ENCODE measurements at places on chromosomes 13 and 19. TPM values are rescaled to one million over a fixed set of nuclear protein-coding genes. Genes with fewer than 3 reads are reported as not detected.

DNA sequence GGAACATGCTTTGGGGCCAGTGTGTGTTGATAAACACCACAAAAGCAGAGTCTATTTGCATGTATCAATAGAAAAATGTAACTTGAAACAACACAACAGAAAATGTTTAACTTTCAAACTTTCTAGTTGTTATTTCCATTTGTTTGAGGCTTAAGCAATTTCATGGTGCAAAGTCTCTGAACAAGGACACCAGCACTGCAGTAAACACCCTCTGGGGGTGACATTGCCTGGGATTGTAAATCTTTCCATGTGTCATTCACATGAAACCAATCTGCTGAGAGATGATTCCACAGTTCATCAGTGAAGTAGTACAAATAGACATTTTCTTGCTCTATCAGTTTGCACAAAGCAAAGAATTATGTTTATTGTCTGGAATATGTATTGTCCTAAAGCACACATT lies 124.5 kb downstream of the ITGBL1 start:
- no peak for DNase-seq

DNA sequence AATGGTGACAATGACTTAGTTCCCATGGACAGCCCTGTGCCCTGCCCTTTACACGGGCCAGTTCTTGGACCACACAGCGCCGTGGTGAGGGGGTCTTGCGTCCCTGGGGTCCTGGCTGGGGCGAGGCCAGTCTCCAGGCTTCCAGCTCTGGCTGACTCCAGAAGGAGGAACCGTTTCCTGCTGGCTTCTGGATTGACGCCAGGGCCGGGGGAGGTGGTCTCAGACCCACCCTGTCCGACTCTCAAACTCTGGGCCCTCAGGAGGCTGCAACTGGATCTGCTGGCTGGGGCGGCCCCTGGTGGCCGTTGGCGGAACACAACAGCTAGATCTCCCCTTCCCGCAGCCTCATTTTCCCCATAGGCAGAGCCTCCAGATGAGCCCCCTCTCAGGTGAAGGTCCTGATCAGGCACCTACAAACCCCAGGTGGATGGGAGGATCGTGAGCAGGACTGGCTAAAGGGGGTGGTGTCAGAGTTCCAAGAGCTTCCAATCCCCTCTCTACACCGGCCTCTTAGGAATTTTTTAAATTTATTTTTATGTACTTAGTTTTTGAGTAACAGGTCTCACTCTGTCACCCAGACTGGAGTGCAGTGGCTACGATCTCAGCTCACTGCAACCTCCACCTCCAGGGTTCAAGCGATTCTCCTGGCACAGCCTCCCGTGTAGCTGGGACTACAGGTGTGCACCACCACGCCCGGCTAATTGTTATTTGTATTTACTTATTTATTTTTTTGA lies 8.0 kb downstream of the CCDC194 start:
- peak; percentile 30 for DNase-seq

DNA sequence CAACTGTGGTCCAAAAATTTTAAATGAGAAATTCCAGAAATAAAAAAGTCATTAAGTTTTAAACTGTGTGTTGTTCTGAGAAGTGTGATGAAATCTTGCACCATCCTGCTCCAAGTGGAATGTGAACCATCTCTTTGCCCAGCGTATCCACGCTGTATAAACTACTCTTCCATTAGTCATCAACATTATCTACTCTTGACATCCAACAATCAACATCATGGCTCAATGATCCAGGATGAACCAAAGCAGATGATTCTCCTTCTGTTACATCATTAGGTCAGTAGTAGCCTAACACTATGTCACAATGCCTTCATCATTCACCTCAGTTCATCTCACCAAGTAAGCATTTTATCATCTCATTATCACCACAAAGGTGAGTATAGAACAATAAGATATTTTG lies 55.3 kb downstream of the SUCLA2 start:
- DNase-seq: peak; percentile 76

DNA sequence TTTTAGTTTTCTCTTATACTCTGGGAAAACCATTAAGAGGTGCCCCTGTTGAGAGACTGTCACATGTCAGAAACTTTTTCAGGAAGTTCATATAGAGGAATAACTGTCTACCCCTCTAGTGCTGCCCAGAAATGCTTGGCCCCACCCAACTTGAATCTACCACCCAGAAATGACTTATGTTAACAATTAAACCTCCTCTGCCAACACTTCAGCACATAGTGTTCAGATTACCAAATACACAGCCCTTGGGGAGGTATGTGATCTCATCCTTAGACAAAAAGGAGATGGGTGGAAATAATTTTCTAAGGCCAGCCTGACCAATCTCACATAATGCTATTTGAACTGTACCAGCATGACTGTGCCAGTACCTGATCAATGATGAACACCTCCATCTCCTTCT lies 35.6 kb downstream of the CCDC169 start:
- DNase-seq: no peak

DNA sequence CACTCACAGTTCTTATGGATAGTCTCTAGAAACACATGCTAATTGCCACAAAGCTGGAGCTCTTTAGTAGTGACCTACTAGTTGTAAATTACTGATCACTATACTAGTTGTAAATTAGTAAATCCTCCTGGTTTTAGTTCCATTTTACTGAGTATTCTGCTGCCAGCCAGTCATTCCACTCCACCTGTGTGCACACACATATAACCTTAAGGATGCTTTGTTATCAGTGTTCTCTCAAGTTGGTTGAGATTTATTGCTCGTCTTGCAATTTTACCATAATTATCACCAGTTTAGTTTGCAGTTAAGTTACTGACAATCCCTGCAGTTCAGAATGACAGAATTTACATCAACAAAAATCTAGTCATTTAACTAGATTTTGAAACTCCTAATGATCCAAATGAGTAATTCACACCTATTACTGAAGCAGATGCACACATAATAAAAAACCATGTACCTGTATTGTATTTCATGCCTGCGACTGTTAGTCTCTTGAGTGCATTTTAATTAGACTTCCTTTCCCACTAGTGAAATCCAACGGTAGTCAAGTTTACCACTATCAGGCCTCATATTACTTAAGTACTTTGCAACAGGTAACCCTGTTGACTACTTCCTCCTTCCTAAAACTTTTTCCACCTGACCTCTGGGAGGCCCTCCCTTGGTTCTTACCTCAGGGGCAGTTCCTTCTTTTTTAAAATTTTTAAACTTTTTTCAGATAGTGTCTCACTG lies 7.6 kb downstream of the TPT1 start:
- no peak for DNase-seq

DNA sequence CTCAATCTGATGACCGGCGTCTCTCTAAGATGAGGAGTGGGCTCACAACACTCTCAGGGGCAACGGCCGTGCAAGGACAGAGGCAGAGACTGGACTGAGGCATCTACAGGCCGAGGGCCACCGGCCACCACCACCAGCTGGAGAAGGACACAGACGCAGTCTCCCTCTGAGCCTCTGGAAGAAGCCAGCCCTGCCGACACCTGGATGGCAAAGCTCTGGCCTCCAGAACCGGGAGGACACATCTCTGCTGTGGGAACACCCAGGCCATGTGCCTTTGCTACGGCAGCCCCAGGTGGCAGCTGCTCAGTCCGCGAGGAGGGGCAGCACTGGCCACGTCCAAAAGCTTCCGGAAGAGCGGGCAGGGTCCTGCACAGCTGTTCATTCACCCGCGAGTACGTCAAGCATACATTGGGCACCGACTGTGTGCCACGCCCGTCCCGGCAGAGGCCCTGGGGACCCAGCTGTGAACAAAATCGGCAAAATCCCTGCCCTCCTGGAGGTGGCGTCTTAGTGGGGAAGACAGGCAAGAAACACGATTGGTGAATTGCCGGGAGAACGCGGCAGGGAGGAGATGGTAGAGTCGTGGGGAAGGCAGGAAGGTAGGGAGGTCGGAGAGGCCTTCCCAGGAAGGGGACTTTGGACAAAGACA lies 17.1 kb downstream of the C2CD4C start:
- DNase-seq: no peak

DNA sequence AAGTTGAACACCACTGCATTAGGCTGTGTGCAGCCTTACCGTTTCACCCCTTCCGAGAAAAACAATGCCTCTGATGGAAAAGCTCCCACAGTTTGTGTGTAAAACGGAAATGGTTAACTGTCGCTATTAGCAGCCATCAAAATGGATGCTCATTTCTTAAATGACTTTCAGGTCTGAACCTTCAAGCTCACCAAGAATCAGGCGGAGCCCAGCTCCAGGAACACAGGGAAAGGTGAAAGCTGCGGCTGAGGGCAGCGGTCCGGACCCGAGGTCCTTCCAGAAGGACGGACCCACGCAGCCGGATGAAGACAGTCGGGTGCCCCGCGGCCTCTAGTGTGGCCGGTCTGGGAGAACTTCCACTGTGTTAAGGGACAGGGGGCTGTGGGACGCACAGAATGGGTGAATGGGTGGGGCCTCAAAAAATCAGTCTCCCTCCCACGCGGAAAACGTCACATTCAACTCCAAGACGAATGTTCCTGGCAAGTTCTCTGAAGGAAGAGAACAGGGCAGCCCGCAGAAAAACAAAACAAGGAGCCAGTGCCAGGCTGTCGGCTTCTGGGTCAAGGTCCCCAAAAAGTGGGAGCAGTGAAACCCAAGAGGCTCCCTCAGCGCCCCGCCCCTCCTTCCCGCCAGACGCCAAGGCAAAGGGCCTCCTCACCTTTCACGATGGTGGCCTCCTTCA lies 4.9 kb downstream of the IRS2 start:
- no peak for DNase-seq

DNA sequence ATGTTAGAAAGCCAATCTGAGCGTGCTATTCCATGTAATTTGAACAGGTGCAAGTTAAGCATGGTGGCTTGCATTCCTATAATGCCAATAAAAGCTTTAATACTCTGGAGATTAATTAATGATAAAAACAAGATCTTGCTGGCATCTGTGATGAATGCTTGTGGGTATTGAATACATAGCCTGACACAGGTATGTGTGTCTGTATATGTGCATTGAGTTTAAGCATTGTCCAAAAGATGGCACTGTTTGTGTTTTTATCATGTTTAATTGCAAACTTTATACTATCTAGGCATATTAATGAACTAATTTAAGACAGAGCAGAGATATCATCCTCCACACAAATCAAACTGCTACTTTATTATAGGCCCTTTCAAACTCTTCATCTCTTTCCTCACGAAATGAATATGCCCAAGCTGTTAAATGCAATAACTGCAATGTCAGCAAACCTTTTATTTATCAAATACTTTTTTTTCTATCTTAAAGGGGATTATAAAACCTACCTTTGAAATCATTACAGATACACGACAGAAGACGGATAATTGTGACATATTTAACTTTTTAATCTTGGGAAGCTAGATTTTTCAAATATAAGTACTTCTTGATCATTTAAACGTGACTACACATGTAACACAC lies 86.5 kb downstream of the TNFSF11 start:
- peak; percentile 27 for DNase-seq

GRCh38 chr19:34274284-34274826 lies 20.0 kb downstream of the GARRE1 start:
- peak; percentile 26 for DNase-seq

GRCh38 chr13:112601371-112601770 lies 13.4 kb upstream of the TUBGCP3 start:
- no peak for DNase-seq

DNA sequence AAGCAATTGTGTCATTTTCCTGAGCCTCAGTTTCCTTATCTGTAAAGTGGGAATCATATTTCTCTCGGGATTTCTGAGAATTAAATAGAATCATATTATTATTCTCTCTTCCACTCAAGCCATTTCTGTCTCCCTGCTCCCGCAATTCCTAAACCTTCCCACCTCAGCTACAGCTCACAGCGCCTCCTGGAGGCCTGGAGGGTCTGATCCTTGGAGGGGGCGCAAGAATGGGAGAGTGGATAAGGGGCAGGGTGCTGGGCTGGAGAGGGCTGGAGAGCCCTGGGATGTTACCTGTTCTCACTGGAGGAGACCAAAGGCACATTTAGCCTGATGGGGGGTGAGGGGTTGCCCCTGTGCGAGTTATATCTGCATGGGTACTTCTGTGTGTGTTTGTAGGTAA lies 31.1 kb upstream of the CYP2S1 start:
- no peak for DNase-seq

- DNase-seq: no peak
Measured at GRCh38 chr19:56919308-56919995, 78.9 kb upstream of the PEG3 start.

- no peak for DNase-seq
Measured at GRCh38 chr19:41945135-41945766, 13.9 kb downstream of the RABAC1 start.

DNA sequence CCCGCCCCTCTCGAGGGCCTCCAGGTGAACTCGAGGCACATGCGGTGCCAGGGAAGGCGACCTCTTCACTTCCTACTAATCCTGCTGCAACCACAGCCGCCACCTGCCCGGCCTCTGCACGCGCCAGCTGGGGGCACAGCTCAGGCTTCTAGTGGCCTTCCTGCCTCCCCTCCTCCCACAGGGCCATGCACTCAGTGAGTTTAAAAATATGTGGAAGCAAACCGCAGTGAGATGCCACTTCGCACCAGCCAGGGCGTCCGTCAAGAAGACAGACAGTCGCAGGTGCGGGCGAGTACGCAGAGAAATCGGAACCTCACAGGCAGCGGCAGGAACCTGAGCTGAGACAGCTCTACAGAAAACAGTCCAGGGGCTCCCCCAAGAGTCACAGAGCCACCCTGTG lies 10.4 kb downstream of the LMNB2 start:
- DNase-seq: no peak

DNA sequence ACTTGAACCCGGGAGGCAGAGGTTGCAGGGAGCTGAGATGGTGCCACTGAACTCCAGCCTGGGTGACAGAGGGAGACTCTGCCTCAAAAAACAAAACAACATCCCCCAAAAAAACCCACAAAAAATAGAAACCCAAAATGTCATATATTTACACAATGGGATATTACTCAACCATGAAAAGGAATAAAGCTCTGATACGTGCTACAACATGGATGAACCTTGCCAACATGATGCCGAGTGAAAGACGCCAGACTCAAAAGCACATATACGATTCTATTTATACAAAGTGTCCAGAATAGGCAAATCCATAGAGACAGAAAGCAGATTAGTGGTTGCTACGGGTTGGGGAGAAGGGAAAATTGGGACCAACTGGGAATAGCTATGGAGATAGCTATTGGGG lies 2.1 kb upstream of the TPRX1 start:
- no peak for DNase-seq

DNA sequence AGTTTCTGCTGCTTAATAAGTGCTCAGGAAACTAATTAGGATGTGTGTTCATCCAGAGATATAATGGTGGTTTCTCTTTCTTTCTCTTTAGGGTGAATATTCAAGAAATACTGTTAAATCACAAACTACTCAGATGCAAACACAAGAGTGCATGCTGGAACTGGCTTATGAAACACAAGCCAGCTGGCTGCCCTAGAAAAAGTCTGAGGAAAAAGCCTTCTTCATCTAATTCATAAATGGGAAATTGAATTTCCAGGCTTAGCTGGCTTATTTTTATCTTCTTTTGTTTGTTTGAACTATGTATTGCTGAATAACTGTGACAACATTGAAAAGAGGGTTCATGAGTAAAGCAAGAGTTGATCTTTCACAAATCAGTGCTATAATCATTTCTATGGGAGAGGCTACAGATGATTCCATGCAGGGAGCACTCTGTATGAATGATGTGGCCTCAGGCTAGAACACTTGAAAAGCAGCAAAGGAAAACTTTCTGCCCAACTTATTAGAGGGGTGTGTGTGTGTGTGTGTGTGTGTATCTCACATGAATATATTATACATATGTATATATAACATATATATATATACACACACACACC lies 69.8 kb upstream of the SCEL start:
- no peak for DNase-seq

Gene KLK12
- not detected for total RNA-seq

Gene LILRA5
- total RNA-seq: not detected

Gene CLEC4M
- not detected for total RNA-seq

Gene LYPD3
- not detected for total RNA-seq

Gene CPAMD8
- total RNA-seq: 0.36 TPM

Gene CEBPA
- total RNA-seq: under 0.01 TPM

Gene CDC16
- 52.8 TPM for total RNA-seq
